ENCODE measurements at places on chromosomes 1 and 21.

- DNase-seq, result no peak
Observed at GRCh38 chr21:38930066-38930465, 124.3 kb downstream of the ETS2 start.

DNA sequence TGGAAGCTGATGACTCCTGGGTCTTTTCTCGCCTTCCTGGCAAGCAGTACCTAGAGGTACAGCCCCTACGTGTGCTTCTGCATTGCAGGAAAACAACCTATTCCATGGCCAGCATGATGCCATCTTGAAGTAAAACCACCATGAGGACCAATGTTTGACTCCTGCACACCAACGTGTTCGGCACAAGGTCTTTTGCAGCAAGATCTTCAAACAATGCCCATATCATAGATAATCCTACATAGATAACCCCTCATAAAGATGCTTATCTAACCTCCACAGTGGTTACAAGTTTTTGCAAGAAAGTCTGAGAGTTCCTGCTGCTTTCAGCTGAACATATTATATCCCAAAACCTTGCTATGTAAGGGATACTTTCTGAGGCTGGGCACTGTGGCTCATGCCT lies 141.1 kb upstream of the MAP1LC3C start:
- DNase-seq, result no peak

DNA sequence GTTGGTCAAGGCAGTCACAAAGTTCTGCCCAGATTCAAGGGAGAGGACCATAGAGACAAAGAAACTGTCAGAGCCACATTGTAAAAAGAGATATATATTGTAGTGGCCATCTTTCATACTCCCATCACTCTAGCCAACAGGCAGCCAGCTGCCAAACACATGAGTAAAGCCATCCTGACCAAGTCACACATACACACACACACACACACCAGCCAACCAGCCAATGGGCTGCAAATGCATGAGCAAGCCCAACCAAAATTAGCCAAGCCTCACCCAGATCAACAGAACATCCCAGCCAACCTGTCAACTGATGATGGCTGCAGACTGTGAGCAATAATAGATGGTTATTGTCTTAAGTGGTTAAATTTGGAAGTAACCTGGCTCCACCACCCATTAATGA lies 120.7 kb downstream of the SEC16B start:
- DNase-seq, result no peak

- no peak for DNase-seq
Observed at GRCh38 chr1:59409986-59410385, 113.1 kb downstream of the FGGY start.

DNA sequence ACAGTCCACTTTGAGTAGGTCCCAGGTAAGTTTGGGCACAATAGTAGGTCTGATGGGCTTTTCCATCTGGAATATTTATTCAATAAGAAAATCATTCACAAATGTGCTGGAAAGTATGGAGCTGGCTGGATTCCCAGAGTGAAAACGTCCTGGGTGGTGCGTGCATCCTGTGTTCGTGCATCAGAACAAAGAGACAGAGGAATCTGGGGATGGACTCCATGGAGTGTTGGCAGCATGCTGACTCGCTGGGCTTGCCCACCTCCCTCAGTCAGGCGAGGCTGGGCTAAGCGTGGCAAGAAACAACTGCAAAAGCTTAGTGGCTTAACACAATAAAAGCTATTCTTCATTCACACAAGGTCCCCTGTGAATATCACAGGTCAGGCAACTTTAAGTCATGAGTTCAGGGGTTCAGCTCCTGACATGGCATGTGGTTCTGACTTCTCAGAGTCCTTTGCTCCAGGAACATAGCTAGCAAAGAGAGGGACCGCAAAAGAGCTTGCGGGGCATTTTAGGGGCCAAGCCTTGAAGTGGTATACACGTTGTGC lies 151.6 kb upstream of the ZNF644 start:
- no peak for DNase-seq

DNA sequence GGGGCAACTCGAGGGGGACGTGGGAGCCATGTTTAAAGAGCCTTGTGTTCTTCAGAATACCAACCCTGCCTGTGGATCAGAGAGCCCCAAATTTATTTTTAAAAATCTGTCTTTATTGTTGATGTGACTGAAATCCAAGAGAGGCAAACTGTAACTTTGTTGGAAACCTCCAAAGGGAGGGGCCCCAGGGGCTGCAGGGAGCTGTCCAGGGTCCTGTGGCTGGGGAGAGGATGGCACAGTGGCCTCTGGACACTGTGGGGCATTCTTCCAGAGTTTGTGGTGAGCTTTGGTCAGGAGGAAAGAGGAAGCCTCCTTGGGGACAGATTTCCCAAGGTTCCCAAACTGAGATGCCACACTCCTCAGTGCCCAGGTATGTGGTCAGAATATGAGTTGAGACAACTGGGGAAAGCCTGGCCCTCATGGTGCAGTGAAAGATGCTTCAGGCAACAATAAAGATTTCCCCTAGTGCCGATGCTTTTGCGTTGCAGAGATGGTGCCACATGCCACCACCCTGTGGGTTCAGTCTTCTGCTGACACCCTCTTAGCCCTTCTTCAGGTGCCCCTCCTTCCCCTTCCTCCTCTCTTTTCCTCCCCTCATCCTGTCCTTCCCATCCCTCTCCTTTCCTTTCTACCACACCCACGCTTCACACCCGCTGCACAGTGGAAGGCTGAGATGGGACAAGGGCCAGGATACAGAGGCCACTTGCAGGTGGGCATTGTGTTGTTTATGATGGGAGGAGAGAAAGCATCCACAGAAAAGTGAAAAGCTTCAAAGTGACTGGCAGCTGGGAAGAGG lies 122.1 kb downstream of the UCK2 start:
- DNase-seq, result peak; percentile 23

DNA sequence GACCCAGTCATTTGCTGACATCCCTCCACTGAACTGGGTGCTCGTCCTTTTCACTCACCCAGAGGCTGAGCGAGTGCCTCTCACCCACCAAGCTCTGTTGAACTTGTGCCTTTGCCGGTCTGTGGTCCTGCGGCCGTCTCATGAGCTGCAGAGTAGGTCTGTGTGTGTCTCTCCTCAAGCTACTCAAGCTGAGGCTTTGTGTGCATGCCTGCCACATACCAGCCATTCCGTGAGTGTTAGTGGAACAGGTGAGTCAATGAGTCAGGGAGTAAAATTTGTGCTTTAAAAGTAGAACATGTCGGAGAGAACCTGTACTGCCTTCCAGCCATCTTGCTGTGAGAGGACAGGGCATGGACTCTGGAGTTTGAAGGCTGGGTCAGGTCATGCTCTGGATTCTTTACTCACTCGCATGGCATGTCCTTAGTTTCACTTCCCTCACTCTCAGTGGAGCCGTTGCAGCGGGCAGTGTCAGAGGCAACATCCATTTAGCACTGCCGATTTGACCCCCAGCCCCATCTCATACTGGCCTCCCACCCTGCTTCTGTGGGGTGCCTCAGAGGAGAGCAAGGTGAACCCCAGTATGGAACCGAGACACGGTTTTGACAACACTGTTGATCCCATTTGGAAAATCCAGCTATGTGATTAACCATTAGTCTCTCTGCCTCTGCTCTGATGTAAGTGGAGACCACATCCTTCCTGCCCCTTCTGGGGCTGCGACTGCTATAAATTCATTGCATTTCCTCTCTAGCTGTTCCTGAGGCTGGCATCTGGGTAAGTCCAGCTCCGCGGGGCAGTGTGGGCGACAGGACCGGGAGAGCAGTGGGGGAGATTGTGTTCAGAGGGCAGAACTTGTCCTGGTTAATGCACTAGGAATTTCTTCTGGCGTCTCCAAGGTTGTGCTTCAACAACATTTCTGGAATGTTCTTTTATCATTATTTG lies at the start of gene NLRP3:
Gene NLRP3, plus strand, starts transcription at position 751 of the 939 bp plus-strand sequence. CDS start 2,628 bp downstream, outside the sequence.
- peak; percentile 68 for DNase-seq

DNA sequence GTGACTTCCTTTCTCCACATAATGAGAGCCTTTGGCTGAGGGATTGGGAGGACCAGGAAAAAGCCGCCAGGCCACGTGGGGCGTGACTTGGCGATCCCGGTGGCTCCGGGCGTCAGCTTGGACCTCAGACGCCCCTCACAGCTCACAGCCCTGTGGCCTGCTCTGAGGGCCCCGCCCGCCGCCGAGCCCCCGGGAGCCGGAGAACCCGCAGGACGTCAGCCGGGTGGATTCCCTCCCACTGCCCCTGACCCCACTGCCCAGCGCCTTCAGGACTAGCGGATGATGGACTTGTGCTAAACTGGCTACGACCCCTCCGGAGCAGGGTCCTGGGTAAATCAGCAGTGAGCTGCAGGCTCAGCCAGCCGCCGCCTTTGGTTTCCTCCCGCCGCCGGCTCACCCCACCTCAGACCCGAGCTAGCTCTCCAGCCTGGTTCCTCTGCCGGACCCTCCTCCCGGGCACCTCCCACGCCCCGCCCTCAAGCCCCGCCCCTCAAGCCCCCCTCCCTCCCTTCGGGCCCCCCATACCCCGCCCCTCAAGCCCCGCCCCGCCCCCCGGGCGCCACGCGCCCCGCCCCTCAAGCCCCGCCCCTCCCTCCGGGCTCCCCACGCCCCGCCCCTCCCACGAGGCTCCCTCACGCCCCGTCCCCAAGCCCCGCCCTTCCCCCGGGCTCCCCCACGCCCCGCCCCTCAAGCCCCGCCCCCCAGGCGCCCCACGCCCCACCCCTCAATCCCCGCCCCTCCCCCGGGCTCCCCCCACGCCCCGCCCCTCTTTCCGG lies 10.0 kb upstream of the FAAP20 start:
- no peak for DNase-seq

- DNase-seq, result no peak
Observed at GRCh38 chr1:112729909-112730308, 14.8 kb upstream of the PPM1J start.

DNA sequence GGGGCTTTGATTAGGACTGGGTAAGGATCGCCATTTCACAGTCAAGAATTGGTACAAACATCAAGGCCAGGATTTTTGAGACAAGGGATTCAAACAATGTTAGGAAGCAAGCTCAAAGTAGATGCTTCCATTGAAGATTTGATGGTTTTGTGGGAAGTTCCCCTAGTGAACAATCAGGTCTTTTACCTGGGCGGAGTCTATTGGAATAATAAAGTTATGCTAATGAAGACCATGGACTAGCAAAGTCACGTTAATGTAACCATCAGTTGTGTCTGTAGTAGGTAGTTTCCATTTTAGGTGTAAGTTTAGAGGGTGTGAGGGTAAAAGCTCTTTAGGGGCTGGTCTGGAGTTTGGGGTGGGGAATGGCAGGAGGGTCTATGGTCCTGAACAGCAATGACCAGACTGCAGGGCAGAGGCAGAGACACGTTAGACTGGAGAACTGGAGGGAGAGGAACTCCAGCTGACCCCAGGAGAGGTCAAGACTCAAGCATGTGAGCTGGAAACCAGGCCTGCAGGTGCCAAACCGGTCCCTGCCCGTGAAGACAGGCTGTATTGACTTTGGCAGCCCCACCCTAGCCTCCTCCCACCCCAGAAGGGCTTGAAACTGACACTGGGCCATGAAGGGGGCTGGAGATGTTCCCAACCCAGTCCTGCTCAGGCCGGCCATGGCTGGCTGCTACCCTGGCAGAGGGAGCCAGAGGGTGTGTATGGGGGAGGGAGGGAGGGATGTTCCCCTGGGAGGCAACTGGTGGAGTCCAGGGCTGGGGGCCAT lies 36.0 kb upstream of the GPR37L1 start:
- no peak for DNase-seq

- DNase-seq, result peak; percentile 57
Observed at GRCh38 chr1:20485527-20486456, at the start of gene CAMK2N1. CAMK2N1 (minus strand) TSS chr1:20486210; CDS start chr1:20485379, 831 bp downstream.

- DNase-seq, result no peak
Observed at GRCh38 chr21:34091032-34091431, 17.7 kb downstream of the MRPS6 start.

- no peak for DNase-seq
Observed at GRCh38 chr1:59767119-59767518, 47.6 kb upstream of the HOOK1 start.

GRCh38 chr1:109822749-109823542 lies 59.2 kb upstream of the EPS8L3 start:
- DNase-seq, result no peak

- DNase-seq, result no peak
Observed at GRCh38 chr1:172673761-172674160, 14.9 kb downstream of the FASLG start.

GRCh38 chr1:236325567-236325966 lies 43.8 kb upstream of the ERO1B start:
- DNase-seq, result no peak

DNA sequence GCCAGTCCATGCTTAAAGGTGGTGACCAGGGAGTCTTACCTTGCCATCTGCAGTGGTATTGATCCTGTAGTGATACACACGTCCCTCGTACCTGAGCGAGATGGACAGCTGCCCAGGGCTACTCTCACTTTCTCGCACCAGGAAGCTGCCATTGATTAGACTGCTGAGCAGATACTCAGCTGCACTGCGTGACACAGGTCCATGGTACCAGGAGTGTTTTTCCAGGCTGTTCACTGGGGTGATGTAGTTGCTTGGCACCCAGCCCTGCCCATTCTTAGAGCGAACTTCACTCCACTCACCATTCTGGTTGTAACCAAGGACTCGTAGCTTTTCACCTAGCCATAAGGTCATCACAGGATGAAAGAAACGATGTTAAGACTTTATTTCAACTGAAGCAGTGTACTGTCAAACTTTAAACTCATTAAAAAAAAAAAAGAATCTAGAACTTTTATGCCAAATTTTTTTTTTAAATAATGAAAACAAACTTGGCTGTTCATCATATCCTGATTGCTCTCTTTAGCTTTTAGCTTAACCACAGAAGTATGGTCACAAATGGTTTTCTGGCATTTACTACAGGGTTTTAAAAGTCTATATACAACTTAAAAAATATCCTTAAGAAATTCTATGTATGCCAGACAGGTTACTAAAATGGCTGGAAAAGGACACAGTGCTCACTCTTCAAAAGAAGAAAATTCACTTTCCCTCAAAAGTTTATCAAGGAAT lies 44.6 kb downstream of the TOR3A start:
- no peak for DNase-seq

- DNase-seq, result no peak
Observed at GRCh38 chr1:229272164-229273158, 1.6 kb downstream of the RAB4A start.

DNA sequence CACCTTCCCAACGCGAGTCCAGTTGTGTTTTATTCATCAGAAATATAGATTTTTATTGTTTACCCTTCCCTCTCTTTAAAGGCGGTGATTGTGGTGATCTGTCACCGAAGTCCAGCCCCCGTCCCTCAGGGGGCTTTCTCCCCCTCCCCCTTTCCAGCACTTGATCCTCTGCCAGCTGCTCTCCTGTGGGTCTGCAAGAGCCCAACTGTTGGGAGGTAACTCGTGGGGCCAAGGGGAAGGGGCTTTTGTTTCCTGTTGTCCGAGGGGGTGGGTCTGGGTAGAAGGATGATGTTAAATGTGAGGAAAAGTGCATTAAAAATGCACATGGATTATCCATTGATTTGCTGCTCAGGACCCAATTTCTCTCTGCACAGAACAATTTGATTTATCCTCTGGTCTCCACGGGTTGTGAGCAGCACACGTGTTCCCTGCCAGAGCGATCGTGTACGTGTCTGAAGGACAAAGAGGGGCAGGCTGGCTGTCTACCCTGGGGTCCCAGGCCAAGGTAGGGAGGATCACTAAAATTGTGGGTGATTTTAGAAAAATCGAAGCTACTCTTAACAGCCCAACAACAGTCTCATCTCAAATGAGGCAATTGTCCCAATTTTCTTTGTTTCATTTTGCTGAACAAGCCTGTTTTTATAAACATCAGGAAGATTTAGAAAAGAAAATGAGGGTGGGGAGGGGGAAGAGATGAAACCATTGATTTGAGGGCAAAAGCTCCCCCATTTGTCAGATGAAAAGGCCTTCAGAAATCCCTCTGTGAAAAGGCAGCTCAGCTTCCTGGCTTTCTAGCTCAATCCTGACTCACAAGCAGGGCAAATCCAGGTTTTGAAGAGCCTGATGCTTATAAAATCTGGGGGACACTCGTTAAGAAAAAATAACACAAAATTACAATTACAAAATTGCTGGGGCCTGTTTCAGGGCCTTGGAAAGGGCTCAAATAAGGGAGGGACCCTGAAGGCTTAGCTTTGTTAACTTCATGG lies 176.2 kb downstream of the RHOU start:
- DNase-seq, result no peak

- no peak for DNase-seq
Observed at GRCh38 chr1:39331647-39332046, 127.2 kb downstream of the MACF1 start.

Data from activated CD8-positive, alpha-beta T cell treated with anti-CD3 and anti-CD28 coated beads, Interleukin-2, amount 10 ng/mL, durations not matched to agents 7 days and 5 days (primary cell).